Epithelial cell of proximal tubule (primary cell): ENCODE measurements at places on chromosomes 5 and 9. TPM values are rescaled to one million over a fixed set of nuclear protein-coding genes. Genes with fewer than 3 reads are reported as not detected.

DNA sequence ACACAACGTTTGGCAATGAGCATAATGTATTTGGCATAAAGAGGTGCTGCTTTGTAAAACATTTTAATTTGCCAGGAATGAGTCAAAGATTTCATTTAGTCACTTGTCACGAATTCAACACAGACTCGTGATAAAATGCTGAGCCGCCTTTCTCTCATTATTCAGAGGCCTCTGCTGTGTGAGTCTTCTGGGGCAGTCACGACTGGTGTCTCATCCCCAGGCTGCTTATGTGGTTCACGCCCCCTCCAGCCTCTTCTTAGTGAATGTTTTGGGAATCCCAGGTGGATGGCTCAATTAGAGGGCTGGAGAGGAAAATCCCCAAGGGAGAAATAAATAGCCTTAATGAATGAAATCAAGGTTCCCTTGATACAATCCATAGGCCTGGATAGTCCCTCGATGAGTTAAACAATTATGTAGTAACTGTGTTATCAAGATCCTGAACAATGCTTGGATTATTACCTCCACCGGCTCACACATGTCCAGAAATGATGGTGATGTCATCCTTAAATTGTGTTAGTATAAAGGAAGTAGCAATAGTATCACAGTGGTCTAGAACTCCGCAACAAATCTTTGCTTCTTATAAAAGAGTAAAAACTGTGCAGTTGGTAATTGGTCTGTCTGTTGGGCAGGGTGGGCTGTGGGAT is 192.1 kb upstream of the ADAMTS16 start:
- DNase-seq = no peak

- DNase-seq = no peak
Observed at GRCh38 chr5:141319699-141320098, 885 bp downstream of the TAF7 start.

- no peak for DNase-seq
Observed at GRCh38 chr5:158127536-158127935, 268.6 kb upstream of the CLINT1 start.

DNA sequence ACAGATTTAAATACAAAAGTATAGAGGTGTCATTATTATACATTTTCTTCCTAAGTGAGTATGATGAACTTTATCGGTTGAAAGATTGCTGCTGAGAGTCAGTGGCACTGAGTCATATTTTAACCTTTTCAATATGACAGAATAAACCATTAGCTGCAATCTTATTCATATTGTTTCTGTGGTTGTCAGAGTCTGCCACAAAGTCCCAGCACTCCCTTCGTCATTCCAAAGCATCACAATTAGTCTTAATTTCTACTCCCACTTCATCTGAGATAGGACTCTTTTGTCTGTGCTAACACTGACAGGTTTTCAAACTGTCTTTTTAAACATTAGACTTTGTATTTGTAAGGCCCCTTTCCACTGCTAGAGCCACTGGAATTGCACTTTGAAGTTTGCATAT is 656.9 kb downstream of the MTRR start:
- DNase-seq = no peak

GRCh38 chr9:133731876-133732638 is 6.1 kb downstream of the SARDH start:
- no peak for DNase-seq

DNA sequence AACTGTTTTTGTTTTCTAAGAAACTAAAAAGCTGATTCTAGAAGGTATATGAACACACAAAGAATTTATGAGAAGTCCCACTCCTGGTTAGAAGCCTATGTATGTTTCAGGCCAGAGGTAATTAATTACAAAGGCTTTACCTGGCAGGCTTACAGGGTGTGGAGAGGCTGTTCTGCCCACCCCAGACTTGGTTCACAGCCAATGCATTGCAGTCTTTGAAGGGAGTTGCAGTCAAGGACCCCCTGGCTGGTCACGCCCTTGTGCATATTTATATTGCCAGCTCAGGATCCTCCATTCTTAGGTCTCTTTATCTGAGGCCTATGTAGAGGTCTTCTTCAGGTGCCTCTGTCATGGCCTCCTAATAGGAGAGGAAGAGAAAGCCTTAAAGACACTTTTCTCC is 13.6 kb upstream of the PRSS3 start:
- DNase-seq = no peak

DNA sequence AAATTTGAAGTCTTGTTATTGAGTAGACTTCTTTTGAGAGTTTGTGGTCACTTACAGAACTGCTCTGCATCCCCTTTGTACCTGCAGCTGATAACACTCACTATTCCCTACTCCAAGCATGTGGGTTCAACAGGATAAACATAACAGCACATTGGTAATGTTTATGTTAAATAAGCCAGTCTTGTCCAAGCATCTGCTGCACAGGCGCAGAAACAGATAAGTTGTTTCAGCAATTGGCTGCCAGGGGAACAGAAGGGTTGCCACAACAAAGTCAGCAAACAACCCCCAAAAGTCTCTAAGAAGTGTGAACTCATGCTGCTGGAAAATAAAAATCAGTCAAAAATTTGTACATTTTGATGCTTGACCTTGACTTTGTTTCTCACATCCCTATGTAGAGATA is 174.6 kb downstream of the GDNF start:
- no peak for DNase-seq

DNA sequence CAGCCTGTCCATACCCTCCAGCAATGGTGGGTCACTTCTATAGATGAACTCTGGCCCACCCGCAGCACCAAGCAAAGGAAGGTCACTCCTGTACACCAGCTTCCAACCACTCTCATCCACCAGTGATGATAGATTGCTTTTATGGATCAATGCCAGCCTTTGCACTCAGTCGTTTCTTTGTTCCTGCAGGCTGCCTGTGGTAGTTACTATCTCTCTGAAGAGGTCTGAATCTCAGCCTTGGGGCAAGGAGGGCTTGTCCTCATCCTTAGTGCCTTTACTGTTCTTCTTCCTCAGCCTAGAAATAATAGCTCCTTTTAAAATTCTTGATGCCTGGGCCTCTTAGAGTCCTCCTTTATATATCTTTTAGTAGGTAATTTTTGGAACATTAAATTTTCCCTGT is 100.8 kb downstream of the TMC1 start:
- DNase-seq = no peak

- DNase-seq = no peak
Observed at GRCh38 chr5:180157866-180158265, 51.1 kb downstream of the RASGEF1C start.

DNA sequence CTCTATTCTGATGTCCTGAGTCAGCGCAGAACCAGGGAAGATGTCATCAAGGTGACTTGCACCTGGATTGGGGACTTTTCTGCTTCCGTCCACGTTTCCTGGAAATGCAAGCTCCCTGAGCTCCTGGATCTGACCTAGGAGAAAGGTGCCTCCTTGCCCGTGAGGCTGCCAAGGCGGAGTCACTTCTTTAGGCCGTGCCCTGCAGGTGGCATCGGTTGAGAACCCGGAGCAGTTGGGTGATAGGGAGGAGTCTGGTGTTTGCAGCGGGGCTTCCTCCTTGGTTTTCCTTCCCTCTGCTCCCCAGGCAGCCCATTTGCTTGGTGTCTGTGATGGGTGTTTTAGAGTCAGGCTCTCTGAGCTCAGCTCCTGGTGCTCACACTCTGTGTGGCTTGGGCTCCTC is 15.2 kb downstream of the NANS start:
- DNase-seq = no peak

- DNase-seq = no peak
Observed at GRCh38 chr5:87119588-87119987, 148.1 kb upstream of the RASA1 start.

The CAMK4 gene
- total RNA-seq = 3.9 and 5.1 TPM in 2 replicates

The PCDHB8 gene
- not detected in 2 replicates for total RNA-seq

The PCDHA3 gene
- 0.06 TPM in 1 of 2 replicates, not detected in the other for total RNA-seq

The TRIP13 gene
- total RNA-seq = 66.7 and 99.9 TPM in 2 replicates

The COL15A1 gene
- 0.06 and 0.22 TPM in 2 replicates for total RNA-seq

The PROB1 gene
- total RNA-seq = 2.7 and 3.1 TPM in 2 replicates

The TMEM161B gene
- 7.5 and 9.5 TPM in 2 replicates for total RNA-seq
